Cerebellar cortex (tissue), 1 donor: ENCODE measurements at places on chromosomes 7 and 10.

GRCh38 chr10:73894245-73894971, 16.5 kb upstream of the PLAU start:
- DNase-seq, result no peak

DNA sequence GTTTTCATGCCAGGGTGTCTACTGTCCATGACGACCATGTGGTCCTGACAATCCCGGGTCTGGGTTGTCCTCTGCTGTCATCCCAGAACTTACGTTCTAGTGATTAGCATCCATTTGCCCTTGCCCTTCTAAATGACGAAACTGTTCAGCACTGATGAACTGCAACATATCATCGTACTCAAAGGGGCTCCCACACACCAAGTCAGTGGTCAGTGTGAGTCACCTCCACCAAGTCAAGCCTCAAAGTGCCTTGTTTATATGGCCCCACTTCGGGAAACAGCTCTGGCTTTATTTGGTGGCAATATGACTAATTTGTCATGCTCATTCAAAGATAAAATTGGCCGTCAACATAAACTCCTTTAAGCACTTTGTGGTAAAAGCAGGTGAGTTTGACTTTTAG, 110.7 kb downstream of the FRMD4A start:
- no peak for DNase-seq

DNA sequence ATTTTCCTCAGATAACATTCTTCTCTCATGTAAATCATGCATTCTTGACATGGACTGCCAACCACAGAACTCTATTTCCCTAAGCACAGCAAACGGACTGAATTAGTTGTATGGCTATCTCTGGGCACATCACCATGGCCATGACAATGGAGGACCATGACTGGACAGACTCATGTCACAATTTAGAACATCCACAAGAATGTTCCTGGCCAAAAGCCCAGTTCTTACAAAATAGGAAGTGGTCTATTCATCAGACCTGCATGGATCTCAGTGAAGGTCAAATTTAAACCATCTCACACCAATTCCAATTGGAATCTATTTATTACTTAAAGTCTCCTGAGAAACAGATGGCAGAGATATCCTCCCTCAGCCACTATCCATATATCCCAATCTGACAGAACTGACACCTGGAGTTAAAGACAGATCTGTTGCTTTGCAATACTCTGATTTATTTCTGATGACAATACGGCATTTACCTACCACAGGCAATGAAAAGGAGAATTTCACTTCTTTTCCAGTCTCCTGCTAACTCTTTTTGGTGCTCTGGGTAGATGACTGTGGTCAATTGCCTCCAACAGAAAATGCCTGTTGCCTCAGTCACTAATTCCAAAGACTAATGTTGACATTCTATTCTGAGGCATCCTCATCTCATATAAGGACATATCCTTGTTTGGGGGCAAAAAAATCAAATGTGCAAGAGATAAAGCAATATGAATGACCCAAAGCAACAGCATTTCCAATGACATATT, 254.8 kb downstream of the HTR7 start:
- DNase-seq, result no peak

DNA sequence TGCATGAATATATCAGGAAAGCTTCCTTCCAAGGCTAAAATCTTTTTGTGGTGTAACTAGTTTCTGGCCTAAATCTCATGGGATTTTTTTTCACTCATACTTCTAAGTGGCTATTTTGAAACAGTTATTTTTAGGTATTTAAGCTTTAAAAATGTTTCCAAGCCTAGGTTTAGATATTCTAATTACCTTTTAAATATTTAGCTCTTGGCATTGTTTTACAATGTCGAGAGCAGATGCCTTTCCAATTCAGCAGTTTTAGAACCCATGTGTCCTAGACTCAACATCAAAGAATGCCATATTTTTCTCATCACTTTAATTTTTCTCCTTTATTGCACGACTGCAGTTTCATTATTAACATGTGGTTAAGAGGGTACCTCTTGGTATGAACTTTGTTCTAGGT, 27.1 kb upstream of the STOX1 start:
- DNase-seq, result no peak

DNA sequence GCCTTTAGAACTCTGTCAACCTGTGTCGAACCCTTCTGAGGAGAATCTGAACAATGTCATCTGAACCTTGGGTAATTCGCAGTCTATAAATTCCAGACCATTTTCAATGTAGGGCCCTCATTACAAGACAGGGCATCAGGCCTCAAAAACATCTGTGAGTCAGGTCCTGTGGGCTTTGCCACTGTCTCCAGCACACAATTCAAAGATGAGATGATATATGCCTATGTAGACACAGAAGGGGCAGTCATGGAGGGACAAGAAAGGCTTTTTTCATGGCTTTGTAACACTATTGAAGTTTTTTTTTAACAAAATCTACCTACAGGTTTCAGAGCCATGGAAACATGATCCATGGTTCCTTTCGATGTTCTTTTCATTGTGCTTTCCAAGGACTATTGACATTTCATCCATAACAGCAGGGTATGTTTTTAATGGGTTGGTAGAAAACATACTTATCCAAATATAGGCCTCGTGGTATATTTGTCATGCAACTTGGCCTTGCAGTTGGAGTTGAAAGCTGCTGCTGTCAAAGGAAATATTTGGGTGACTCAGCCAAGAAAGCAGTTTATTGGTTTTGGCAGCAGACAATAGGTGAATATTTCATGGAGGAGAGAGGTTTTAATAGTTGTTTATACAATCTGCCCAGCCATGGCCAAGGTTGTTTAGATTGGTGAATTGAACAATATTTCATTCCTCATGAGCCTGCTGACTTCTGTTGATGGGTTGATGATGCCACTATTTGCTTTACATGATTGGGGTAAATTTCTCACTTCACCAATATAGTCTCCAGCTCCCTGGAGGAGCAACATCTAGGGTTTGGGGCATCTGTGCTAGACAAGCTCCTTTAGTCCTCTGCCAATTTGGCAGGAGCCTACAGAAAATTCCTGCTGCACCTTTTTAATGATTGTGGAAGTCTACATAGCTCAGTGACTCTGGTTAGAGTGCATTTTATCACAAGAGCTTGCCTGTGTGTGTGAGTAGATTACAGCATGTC, 158.4 kb upstream of the TMEM72 start:
- no peak for DNase-seq
